Fibroblast of lung (primary cell): ENCODE measurements at places on chromosomes 2 and 18. TPM values are rescaled to one million over a fixed set of nuclear protein-coding genes. Genes with fewer than 3 reads are reported as not detected.

Gene SCN9A
- total RNA-seq, result 58.6 and 105 TPM in 2 replicates

Gene ABI2
- total RNA-seq, result 27.0 and 32.2 TPM in 2 replicates

Gene ALLC
- total RNA-seq, result not detected in 2 replicates

DNA sequence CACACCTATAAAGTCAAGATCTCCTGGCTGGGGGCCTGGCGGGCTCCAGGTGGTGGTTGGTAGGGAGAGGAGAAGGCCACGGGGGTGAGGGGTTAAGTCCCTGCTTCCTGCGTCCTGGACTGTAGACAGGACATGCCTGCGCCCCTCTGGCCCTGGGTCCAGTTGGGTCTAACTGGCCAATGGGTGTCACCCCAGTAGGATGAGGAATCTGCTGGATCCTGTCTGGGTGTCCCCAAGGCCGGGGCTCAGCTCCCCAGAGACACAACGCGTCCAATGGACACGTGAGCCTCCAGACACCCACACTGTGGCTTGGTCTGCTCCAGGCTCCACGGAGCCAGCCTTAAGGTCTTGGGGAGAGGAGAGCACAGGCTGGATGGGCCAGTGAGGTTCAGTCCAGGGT lies 19.6 kb downstream of the AQP12A start:
- H3K36me3 ChIP-seq, result no peaks in the 10 kb centered on the region
- peaks cover 13% of the 10 kb centered on the region for H3K27me3 ChIP-seq
- no peak overlapping the region for H3K27ac ChIP-seq
- no peak for DNase-seq
- H3K4me1 ChIP-seq, result no peaks in the 10 kb centered on the region
- H3K4me3 ChIP-seq, result no peak overlapping the region

DNA sequence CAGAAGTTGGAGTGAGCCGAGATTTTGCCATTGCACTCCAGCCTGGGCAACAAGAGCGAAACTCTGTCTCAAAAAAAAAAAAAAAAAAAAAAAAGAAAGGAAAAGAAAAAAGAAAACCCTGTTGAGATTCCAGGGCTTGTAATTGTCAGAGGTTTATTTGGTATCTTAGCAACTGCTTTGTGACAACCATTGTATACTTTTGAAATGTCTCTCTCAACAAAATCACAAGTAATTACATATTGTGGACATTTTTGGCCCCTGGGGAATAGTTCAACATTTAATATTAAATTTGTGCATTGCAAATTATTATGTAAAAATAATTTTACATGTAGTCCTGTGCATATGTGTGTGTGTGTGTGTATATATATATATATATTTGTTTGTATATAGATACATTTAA lies 270.8 kb downstream of the GALNT13 start:
- H3K27ac ChIP-seq, result no peak overlapping the region
- DNase-seq, result no peak

DNA sequence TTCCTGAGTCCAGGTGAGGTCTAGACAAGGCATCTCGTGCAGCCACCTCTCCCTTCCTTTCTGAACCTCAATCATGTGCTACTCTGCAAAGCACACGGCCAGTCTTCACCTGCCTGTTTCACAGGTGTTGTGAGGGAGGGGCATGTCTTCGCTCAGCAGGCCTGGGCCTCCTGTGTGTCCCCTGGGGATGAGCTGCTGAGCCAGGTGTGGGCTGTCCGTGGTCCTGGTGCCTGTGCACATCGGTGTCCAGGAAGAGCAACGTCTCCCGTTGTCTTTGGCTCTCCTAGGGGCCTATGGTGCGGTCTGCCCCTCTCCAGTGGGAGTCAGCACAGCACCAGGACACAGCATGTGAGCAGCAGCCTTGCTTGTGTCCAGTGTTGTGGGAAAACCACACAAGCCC lies 16.7 kb downstream of the ARHGEF4 start:
- no peaks in the 10 kb centered on the region for H3K27me3 ChIP-seq
- no peaks in the 10 kb centered on the region for H3K36me3 ChIP-seq
- no peaks in the 10 kb centered on the region for H3K4me1 ChIP-seq
- DNase-seq, result no peak

DNA sequence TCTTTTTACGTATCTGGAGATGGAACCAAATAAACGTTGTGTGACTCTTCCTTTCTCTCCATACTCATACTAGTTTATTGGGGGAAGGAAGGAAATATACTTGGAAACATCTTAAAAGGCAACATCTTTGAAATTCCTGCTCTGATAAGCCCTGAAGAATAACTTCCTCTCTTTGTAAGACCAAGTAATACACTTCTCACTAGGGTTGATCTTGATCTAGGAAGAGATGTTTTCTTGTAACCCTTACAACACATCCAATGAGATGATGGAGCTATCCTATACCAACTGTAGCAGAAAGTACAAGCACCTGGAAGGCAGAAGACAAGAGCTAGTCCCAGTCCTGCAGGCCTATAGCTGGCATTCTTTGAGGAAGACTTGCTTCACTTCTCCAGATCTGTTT lies 2.0 kb downstream of the ANKRD44 start:
- H3K27ac ChIP-seq, result no peak overlapping the region
- no peak for DNase-seq
- no peaks in the 10 kb centered on the region for H3K36me3 ChIP-seq
- no peaks in the 10 kb centered on the region for H3K27me3 ChIP-seq
- H3K4me3 ChIP-seq, result no peak overlapping the region

DNA sequence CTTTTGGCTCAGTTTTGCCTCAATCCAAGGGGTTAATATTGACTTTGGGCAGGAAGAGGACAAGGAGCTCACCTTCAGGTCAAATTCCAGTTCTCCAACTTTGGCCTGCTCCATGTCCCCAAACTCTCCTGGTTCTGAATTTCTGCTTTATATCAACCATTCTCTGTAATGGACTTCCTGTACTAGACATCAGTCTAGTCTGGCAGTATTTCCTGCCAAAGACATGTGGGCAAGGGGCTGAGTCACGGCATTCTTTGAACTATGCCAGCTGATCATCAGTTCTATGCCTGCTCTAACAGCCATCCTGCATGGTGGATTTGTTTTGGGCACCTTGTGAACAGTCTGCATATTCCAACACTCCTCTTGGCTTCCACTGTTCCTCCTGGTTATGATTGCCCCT lies 199.4 kb downstream of the ZEB2 start:
- H3K4me3 ChIP-seq, result no peak overlapping the region
- no peaks in the 10 kb centered on the region for H3K27me3 ChIP-seq
- peaks cover 5% of the 10 kb centered on the region for H3K4me1 ChIP-seq
- H3K36me3 ChIP-seq, result no peaks in the 10 kb centered on the region

DNA sequence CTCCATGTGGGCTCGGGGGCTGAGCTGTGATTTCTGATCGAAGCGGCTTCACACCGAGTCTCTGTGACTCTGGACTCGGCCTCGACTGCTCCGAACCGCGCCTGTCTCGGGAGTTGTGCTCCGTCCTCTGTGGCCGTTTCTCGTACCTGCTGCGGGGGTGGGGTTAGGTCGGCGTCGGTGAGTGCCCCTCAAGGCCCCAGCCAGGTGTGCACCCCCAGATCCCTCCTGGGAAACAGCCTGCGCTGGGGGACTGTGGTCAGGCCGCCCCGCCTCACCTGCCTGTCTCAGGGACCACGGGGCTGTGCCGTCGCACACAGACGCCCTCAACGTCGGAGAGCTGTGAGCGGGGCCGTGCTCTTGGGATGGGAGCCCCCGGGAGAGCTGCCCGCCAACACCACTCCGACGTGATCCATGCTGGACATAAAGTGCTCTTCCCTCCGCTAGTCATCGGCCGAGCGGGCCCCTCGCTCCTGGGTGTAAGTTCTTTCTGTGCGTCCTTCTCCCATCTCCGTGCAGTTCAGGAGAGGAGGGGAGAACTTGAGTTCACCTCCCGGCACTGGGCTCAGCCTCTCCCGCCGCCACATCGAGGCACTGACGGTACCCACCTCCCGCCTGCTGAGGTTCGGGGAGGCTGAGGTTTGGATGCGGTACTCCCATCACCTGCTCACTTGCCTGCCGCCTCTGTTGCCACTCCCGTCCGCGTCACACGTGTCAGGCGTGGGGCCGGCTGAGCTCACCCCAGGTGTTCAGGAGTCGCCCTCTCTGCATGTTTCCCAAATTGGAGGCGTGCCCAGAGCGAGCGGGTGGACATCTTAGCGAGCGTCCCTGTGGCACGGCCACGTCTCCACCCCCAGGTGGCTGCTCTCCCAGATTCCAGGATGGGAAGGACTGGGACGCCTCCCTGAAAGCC lies 55.7 kb downstream of the CTDP1 start:
- H3K27me3 ChIP-seq, result no peaks in the 10 kb centered on the region
- no peak overlapping the region for H3K27ac ChIP-seq
- no peak for DNase-seq
- H3K4me1 ChIP-seq, result no peaks in the 10 kb centered on the region

DNA sequence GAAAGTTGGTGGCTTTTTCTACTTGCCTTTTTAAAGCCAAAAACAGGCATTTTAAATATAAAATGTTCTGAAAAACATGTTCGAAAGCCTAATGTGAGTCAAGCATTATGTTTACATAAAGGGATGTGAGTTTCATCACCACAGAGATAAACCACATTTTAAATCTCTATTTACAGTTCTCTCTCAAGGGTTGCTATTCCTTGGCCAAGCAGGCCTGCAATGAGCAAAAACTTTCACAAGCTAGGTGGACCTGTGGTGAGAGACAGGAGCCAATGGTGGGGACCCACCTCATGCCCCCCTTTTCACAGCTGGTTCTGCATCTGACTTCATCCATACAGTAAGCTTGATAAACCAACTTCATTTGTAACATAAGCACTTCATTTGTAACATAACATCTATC lies 65.1 kb downstream of the CUL3 start:
- peak overlapping the region; percentile 58 for H3K27ac ChIP-seq
- no peaks in the 10 kb centered on the region for H3K36me3 ChIP-seq
- H3K4me1 ChIP-seq, result peaks cover 17% of the 10 kb centered on the region
